Stimulated activated memory B cell treated with anti-CD40 and anti-IgM and Interleukin-4, amounts not matched to agents 10 μg/mL and 1 μg/mL and 100 μg/mL, for 72 hours (primary cell): ENCODE measurements at places on chromosomes 4 and X.

GRCh38 chrX:118740276-118740889, 13.0 kb downstream of the IL13RA1 start:
- no peak for ATAC-seq

GRCh38 chr4:149993030-149993429, 85.2 kb upstream of the DCLK2 start:
- no peak for ATAC-seq

DNA sequence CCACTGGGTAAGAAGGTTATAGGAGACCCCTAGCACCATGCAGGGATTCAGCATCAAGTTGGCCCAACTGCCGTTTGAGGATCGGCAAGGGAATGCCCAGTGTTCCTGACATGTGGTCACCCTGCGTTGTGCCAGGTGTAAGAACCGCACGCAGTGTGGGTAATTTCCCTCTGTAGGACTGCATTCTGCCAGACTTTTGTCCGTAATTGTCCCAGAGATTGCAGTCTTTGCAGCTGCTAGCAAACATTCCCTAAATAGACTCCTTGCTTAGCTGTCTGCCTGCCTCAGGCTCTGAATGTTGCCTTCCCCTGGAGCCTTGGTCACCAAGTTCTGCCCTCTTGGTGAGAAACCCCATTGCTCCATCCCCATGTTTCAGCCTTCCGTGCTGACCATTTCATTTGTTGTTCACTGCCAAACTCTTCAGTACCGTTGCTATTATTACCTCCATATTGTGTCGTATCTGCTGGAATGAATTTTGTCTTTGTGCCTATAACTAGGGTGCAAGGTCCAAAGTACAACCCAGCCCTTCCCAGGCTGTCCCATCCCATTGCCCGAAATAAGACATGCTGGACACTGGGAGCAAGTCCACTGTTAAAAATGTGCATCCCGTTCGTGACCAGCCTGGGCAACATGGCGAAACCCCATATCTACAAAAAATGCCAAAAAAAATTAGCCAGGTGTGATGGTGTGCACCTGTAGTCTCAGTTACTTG, 53.8 kb upstream of the USP9X start:
- no peak for ATAC-seq

DNA sequence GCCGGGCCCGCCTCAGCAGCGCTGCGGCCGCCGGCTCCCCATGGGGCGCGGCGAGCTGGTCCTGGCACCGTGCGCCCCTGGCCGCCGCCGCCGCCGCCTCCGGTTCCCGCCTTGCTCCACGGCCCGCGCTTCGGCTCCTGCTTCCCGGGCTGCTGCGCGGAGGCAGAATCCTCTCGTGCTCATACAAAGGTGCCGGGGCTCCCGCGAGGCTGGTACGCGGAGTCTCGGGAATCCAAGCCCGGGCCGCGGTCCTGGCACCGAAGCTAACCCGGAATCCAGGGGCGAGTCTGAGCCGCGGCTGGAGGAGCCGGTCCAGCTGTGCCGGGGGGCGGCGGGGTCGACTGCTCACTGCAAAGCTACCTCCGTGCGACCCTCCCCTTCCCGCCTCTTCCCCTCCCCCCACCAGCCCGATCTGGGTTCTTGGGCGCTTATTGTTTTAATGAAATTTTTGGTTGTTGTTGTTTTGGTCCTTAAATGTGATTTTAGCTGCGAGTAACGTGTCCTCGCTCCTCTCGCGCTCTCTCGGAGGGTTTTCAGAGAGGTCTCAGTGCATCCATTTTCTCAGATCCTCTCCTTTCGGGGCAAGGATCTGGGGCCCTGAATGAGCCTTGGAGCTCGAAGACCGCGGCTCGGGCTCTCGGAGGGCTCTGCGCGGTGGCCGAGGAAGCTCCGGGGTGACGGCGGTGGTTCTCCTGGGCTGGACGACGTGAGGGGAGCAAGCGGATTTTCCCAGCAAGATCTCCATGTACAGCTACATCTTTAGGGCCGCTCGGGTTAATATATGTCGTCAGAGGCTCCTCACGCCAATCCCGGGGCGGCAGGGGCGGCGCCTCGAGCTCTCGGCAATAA, at the start of gene HAND2:
Gene HAND2, minus strand, starts transcription at position 753 of the 849 bp plus-strand sequence. CDS start 940 bp downstream, outside the sequence.
- ATAC-seq, result no peak

DNA sequence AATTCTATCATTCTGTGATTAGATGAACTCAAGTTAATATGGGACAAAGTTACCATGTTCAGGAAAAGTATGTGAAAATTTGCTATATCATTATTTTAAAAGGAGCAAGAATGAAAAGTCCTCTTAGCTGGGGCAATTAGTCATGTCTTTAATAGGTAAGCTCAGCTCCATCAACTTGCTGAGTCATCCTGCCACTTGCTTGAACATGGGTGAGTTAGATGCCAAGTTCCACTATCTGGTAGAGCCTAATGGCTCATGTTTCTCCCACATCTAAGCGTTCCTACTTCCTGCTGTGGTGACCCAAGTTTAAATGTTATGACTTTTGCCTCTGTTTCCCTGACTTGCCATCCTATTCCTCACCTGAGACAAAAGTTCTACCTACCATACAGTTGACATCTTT, 276.8 kb downstream of the ZNF674 start:
- no peak for ATAC-seq

- peak; percentile 24 for ATAC-seq
Measured at GRCh38 chr4:43325220-43325967, 432.9 kb downstream of the GRXCR1 start.

DNA sequence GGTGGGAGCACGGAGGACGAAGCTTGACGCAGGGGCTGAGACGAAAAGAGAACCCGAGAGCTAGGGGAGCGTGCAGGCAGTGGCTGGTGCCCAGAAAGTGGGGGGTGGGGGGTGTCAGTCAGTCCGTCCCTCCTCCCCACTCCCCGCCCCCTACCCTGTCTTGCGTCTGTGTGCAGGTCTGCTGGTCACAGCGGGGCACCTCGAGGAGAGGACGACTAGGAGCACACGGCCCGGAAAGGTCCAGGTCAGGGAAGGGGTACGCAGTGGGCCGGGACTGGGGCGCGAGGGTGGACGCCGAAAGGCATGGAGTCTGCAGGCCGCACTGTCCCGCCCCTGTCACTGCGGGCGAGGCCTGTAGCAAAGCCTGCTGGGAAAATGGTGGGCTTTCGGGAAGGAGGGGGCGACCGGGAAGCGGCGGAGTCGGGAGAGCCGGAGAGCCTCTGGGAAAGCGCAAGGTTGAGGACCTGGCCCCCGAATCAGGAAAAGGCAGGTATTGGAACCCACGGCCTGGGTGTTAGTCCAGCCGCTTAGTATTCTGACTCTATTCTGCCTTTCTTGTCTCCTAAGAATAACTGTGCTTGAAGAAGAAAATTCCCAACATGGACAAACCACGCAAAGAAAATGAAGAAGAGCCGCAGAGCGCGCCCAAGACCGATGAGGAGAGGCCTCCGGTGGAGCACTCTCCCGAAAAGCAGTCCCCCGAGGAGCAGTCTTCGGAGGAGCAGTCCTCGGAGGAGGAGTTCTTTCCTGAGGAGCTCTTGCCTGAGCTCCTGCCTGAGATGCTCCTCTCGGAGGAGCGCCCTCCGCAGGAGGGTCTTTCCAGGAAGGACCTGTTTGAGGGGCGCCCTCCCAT, 769 bp downstream of the TCEAL1 start:
- ATAC-seq, result peak; percentile 72

GRCh38 chr4:53019485-53020382, 157.6 kb downstream of the RASL11B start:
- no peak for ATAC-seq

DNA sequence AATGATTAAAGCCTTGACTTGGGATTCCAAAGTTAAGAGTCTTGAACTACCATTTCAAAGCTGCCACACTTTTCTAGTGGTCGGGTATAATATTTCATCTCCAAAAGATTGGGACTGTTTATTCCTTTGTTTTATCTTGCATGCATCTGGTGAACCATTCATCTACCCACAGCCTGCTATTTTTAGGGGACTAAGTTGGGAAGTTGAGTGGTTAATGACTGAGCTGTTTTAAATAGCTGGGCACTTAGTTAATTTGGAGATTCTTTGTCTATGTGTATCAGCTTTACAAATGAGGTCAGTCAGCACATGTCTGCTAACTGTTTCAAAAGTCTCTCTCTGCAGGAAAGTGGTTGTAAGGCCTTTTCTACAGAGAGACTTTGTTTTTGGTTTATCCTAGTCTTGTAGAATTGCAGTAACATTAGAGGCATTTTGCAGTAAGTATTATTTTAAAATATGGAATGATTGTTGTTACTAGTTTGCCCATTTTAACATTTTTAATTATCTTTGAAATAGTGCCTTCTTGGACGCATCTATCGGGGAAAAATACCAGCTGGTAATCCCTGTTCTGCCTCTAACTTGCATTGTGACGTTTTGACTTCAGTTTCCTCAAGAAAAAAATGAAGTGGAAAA, 8.2 kb downstream of the BMP2K start:
- no peak for ATAC-seq

- no peak for ATAC-seq
Measured at GRCh38 chr4:176443117-176443516, 123.4 kb downstream of the SPCS3 start.

- ATAC-seq, result no peak
Measured at GRCh38 chrX:105945266-105945665, 93.3 kb downstream of the SERPINA7 start.

DNA sequence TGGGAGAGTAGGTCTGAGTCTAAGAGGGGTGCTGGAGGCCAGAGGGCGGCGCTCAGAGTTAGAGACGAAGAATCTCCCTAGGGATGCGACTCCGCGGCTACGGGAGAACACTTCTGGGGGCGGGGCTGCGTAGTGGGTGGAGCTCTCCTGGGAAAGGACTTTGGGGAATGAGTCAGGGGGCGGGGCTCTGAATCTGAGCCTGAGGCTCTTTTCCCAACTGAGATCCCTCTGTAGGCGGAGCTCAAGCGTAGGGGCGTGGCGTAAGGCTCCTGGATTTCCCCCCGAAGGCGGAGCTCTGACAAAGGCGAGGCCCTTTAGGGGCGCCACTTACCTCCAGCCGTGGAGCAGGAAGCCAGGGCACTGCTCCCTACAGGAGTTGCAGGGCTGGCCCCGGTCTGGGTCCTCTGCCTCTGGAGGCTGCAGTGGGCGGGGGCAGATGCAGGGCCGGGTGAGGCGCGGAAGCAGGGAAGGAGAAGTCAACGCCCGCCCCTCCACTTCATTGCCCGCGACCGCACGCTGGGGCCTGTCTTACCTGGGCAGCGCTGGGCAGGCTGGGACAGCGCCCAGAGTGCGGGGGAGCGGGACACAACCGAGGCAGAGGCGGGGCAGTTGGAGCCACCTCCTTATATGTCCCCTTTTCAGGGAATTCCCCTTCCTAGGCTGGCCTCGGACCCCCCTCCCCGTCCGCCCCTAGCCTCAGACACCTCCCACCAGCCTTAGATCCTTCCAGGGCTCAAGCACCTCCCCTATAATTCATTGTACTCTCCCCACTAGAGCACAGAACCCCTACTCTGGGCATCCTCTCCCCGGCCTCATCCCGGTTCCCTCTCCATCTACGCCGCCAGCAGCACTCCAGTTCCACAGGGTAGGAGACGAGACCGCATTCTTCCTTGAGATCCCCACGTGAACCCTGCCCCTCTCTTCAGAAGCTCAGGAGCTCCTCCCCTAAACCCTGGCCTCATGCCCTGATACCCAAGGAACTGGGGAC, 1.6 kb downstream of the PRICKLE3 start:
- peak; percentile 68 for ATAC-seq

DNA sequence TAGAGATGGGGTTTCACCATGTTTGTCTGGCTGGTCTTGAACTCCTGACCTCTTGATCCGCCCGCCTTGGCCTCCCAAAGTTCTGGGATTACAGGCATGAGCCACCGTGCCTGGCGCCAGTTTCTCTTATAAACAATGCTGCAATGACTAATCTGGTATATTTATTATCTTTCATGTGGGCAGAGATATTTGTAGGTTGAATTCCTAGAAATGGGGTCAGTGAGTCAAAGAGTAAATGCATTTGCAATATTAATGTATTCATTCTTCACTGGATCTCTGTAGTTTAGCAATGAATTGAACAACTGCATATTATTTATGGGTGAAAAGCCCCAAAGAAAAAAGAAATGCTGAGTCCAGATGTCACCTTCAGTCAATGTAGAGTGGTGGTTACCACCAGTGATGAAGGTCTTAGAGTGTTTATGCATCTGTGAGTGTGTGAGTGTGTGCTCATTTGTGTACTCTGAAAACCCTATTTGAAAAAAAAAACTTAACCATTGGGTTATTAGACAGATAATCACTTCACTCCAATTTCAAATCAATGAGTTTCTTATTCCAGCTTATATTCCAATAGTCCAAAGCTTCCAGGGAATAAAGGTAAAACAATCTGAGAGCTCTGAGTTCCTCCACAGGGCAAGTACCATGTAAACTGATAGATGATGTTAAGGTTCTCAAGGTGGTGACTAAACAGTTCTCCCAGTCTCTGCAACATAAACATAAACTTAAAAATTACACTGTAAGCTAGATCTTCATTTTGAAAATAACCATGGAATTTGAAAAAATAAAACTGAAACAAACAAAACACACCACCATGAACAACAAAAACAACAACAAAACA, 22.6 kb upstream of the CD38 start:
- peak; percentile 47 for ATAC-seq

GRCh38 chr4:118814891-118815290, 21.0 kb downstream of the SEC24D start:
- no peak for ATAC-seq
